ENCODE measurements at places on chromosomes 12 and 14. TPM values are rescaled to one million over a fixed set of nuclear protein-coding genes. Genes with fewer than 3 reads are reported as not detected.

TAMALIN gene
- 15.1 TPM for total RNA-seq

TPH2 gene
- total RNA-seq, result not detected

GPR137C gene
- 0.12 TPM for total RNA-seq

FGF23 gene
- total RNA-seq, result not detected

FKBP3 gene
- total RNA-seq, result 16.6 TPM

RTL1 gene
- not detected for total RNA-seq

RNU4-1 gene
- total RNA-seq, result under 0.01 TPM

LRCOL1 gene
- total RNA-seq, result not detected

LBHD2 gene
- total RNA-seq, result not detected

Measured in hair follicle dermal papilla cell (primary cell).